ENCODE measurements at places on chromosomes 12 and 14.

DNA sequence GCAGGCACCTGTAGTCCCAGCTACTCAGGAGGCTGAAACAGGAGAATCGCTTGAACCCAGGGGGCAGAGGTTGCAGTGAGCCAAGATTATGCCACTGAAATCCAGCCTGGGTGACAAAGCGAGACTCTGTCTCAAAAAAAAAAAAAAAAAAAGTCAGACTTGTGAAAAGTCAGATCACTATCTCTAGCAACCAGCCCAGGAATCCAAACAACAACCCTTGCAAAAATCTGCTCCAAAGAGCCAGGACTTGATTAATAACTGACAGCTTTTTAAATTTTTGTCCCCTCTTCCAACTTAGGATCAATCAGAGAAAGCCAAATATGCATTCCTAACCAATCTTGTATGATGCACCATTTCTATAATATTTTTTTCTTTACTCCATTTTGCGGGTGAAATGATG lies 7.7 kb upstream of the NFATC4 start:
- DNase-seq, result no peak

DNA sequence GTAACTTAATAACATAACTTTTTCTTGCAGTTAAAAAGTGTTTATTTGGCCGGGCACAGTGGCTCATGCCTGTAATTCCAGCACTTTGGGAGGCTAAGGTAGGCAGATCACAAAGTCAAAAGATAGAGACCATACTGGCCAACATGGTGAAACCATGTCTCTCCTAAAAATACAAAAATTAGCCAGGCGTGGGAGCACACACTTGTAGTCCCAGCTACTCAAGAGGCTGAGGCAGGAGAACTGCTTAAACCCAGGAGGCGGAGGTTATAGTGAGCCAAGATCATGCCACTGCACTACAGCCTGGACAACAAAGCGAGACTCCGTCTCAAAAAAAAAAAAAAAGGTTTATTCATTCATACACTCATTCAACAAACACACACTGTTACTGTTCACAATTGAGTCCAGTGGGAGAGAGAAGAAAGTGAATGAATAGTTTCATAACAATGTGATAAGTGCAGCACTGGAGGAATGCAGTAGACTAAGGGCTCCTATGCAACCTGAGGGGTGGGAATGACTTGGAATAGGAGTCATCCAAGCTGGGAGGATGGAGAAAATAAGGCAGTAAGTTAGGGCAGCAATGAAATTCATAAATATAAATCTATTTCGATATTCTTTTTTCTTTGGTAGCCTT lies 19.8 kb downstream of the DAD1 start:
- no peak for DNase-seq

GRCh38 chr12:60123557-60123956 lies 527.7 kb downstream of the SLC16A7 start:
- DNase-seq, result no peak

DNA sequence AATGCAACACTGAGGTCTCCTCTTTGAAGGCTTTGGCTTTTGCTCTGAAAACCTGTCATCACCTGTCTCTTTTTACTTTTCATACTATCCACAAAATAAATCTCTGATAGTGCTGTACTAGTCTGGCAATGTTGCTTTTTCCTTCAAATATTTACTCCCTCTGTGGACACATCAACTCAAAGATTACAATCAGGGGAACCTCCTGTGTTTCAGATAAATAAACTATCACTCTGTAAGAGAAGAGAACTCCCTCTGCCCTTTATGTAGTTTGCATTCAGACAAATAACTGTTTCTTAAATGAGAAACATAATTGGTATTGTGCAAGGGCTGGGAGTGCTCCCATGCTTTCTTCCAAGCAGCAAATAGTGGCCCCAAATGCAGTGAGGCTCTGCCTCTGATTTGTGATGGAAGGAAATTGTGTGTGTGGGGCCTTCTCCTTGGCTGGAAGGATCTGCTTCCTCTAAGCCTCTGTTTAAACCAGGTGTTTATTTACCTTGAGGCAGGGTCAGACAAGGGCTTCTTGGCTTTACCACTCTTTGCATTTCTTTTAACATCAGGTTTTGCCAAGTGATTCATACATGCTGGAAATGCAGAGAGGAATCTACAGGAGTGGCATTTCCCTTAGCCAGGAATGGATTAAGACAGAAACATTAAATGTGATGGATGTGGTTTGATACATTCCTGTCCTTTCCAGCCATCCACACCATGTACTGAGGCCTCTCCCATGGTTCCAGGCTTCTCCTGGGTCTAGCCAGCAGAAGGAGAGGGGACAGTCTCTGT lies 69.0 kb downstream of the AKAP6 start:
- DNase-seq, result peak; percentile 52

GRCh38 chr12:128594521-128594920 lies 229.2 kb downstream of the SLC15A4 start:
- no peak for DNase-seq

Measured in AG09319 (cell line).